ENCODE measurements at places on chromosomes 5 and 9.

- DNase-seq, result no peak
Observed at GRCh38 chr9:70449461-70449860, 35.0 kb upstream of the KLF9 start.

DNA sequence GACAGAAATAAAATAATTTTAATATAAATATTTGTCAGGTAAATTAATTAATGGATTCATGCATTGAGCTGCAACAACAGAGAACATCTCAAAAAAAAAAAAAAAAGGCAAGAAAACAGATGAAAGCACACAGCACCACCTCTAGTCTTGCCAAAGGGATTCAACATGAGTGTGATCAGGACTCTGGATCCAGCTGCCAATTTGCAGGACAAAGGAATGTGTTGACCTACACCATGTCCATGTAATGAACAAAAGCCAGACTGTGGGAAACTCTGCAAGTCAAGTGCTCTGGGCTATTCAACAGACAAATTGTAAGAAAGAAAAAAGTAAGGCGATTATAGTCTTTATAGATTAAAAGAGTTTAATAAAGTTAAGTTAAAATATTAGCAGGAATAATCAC lies 769.3 kb downstream of the TLR4 start:
- DNase-seq, result no peak

GRCh38 chr9:82106536-82106935 lies 118.0 kb downstream of the SPATA31D1 start:
- DNase-seq, result no peak

DNA sequence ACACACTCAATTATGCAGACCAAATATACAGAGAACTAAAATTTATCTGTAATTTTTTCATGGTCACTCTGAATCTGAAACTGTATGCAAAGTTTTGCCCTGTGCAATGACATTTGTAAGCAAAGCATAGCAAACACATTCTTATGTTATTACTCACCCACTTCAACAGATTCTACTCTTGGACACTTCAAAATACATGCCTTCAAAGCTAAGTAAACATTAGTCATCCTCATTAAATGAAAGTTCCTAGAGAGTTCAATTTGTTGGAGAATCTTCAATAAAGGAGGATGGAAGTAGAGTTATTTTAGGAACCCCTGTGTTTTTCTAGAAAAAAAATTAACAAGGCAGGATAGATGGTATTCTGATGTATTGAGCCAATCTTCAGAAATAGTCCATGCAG lies 639.7 kb upstream of the C9orf72 start:
- no peak for DNase-seq

- DNase-seq, result no peak
Observed at GRCh38 chr5:5288201-5288600, 134.3 kb upstream of the ICE1 start.

GRCh38 chr9:3367185-3367584 lies 158.6 kb downstream of the RFX3 start:
- DNase-seq, result no peak

DNA sequence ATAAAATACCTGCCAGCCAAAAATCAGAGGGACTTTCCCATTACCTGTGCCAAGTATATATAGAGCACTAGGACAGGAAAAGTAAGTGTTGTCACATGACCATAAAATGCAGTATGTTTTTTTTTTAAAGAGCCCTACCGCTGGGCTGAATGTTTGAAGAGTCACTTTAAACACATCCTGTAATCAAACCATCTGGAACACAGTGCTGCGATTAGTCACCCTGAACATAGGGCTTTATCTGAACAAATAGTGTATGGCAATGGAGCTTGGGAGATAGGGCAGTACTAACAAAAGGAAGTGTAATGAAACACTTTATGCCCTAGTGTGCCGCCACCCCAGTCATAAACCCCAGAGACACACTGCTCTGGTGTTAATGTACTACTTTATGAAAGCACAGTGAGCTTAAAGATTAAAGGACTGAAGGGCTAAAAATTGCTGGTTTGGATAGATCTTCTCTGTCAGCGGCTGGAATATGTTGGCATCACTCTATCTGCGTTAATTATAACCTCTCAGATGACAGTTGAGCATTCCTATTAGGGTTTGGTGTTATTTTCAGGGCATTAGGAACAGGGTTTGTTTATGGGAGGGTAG lies 90.4 kb downstream of the ZNF608 start:
- DNase-seq, result peak; percentile 53

GRCh38 chr9:124960409-124960752 lies 19.5 kb upstream of the GOLGA1 start:
- no peak for DNase-seq

DNA sequence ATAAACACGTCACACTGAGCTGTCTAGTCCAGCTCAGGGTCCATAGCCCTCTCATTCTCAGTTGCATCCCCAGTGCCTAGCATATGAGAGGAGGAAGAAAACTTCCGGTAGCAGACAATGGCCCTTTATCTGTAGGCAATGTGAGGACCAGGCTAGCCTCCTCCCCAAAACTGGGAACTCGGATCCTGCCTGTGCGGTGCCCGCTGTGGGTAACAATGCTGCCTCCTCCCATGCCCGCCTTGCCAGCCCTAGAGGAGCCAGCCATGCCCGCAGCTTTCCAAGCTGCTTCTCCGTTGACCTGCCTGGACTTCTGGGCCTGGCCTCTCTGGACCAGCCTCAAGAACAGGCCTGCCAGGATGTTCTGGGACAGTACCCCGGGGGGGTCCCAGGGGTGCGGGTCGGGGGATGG lies 74.6 kb upstream of the ORM1 start:
- DNase-seq, result no peak

Data from KBM-7 (cell line).